NCI-H187 treated with DMSO at 0.1 percent for 48 hours (cell line): ENCODE measurements at places on chromosomes 16 and 17.
A peak's percentile ranks its signal among the peaks of the same experiment; 100 is the strongest.

- DNase-seq, result no peak
These were observed 5.7 kb upstream of the FTSJ3 start for GRCh38 chr17:63833026-63833740.

- DNase-seq, result no peak
These were observed 26.3 kb downstream of the AARSD1 start for GRCh38 chr17:42937712-42938596.

DNA sequence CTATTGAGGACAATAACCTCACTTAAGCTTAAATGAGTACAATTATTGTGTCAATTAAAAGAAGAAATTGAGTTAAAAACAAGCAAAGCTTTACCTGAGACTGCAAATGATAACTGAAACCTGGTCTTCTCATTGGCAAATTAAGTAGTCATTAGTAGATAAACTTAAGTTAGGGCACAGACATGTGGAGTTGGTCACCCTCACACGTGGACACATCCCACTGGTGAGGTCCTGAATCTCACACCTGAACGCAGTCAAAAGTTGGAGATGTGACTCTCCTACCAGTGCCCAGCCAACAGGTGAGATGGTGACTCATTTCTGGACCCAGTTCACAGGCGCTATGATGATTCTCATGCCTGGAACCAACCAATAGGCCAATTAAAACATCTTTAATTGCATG lies 311.6 kb downstream of the FOXL1 start:
- DNase-seq, result no peak

GRCh38 chr16:78528265-78528664 lies 428.8 kb downstream of the WWOX start:
- no peak for DNase-seq

GRCh38 chr17:69574257-69575197 lies 160.0 kb downstream of the MAP2K6 start:
- DNase-seq, result no peak

- DNase-seq, result no peak
These were observed 12.5 kb downstream of the TOM1L2 start for GRCh38 chr17:17959520-17960361.

DNA sequence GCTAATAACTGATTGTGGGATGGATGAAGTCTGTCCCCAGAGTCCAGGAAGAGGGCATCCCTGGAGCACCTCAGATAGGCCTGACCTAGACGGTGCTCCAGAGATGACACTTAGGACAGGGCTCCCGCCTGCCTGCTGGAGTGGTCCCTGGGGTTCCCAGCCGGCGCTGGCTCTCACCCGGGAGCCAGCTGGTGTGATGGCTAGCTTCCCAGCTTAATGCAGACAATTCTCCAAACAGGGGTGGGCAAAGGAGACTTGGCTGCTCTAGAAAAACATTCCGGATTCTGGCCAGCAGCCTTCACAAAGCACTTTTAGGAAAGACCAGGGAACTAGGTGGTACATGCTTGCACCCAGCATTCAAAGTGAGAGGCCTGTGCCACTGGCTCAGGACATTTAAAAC lies 18.6 kb downstream of the ACE start:
- no peak for DNase-seq

- DNase-seq, result no peak
These were observed 5.7 kb downstream of the CTRB1 start for GRCh38 chr16:75224306-75225082.

GRCh38 chr16:82999711-83000110 lies 372.9 kb downstream of the CDH13 start:
- DNase-seq, result no peak

DNA sequence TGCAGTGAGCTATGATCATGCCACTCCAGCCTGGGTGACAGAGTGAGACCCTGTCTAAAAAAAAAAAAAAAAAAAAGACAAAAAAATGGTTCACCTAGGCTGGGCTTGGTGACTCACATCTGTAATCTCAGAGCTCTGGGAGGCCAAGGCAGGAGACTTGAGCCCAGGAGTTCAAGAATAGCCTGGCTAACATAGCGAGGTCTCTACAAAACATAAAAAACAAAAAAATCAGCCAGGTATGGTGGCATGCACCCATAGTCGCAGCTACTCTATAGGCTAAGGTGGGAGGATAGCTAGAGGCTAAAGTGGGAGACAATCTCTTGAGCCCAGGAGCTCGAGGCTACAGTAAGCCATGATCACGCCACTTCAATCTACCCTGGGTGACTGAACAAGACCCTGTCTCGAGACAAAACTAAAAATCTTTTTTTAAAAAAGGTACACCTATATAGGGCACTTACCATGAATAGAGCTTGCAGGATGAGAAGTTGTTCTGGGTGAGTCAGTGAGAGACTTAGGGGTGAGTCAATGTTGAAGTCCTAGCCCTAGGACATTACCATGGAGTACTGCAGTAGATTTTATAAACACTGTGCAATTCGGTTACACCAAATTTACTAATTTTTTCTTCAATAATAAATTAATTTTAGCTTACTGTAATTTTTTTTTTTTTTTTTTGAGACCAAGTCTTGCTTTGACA lies 19.0 kb downstream of the USP32 start:
- DNase-seq, result no peak

- DNase-seq, result no peak
These were observed 4.6 kb downstream of the GFOD2 start for GRCh38 chr16:67714522-67714921.

DNA sequence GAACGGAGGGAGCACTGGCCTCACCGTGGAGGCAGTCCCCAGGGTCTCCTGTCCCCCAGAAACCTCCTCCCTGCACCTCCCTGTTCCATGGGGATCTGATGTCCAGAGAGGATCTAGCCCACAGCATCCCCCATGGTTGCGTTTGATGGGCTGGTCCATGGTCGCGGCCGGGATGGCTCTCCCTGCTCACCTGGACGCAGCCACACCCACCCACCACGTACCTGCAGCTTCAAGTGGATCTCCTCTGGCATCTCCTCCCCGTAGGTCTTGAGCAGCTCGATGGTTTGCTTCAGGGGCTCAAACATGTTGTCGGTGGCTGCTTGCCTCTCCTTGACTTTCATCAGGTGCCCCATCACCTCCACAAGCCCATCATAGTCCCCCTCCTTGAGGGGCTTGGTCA lies 47.9 kb downstream of the DNAH17 start:
- DNase-seq, result no peak

DNA sequence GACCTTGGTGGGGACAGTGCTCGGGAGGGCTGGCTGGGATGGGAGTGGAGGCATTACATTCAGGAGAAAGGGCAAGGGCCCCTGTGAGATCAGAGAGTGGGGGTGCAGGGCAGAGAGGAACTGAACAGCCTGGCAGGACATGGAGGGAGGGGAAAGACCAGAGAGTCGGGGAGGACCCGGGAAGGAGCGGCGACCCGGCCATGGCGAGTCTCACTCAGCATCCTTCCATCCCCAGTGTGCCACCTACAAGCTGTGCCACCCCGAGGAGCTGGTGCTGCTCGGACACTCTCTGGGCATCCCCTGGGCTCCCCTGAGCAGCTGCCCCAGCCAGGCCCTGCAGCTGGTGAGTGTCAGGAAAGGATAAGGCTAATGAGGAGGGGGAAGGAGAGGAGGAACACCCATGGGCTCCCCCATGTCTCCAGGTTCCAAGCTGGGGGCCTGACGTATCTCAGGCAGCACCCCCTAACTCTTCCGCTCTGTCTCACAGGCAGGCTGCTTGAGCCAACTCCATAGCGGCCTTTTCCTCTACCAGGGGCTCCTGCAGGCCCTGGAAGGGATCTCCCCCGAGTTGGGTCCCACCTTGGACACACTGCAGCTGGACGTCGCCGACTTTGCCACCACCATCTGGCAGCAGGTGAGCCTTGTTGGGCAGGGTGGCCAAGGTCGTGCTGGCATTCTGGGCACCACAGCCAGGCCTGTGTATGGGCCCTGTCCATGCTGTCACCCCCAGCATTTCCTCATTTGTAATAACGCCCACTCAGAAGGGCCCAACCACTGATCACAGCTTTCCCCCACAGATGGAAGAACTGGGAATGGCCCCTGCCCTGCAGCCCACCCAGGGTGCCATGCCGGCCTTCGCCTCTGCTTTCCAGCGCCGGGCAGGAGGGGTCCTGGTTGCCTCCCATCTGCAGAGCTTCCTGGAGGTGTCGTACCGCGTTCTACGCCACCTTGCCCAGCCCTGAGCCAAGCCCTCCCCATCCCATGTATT lies 1.1 kb downstream of the CSF3 start:
- no peak for DNase-seq

GRCh38 chr17:4987767-4988567 lies 492 bp upstream of the CAMTA2 start:
- DNase-seq, result no peak

DNA sequence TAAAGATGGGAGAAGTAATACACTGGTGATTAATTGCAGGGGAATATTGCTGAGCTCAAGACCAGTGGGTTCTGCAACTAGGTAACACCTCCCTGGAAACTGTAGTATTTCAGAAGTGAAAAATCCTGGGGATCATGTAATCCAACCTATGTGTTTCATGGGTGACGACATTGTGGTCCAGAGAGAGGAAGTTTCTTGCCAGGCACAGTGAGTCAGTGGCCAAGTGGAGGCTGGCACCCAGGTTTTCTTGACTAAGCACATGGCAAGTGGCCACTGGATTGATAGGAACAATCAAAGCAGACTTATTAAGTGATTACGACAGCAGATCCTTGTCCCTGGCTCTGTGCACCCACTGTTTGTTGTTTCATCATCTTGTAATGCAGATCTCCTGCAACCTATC lies 14.6 kb upstream of the CIITA start:
- no peak for DNase-seq

DNA sequence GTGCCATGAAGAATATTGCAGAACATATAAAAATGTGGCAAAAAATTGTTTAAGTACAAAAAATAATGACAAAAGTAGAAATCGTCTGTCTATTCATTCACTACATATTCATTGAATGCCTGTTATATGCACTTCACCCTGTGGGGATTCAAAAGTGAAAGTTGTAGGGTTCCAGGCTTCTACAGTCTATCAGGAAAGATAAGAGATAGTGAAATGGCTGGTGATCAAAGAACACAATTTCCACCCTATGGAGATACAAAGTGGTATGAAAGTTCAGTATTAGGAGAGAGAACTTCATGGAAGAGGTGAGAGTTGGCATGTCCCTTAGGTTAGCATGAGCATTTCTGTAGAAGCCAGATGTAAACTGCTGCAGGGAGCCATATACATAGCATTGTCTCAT lies 127.0 kb upstream of the PMFBP1 start:
- no peak for DNase-seq

DNA sequence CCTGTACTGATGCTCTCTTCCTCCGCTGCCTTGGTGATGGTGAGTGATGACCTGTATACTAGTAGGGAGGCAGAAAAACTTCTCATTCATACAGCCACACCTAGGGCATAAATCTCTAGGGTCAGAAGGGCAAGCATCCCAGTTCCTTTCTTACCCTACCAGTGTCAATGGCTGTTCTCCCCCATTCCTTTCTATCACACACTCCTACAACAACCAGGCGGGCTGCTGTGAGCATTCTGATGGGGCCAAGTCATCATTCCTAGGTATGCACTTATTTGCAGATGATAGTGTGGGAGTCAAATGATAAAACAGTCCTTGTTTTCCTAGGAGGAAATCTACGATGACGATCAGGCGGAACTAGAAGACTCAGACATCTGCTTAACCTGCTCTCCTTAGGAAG lies 14.0 kb upstream of the SLC6A4 start:
- no peak for DNase-seq

GRCh38 chr17:43857957-43858600 lies 11.1 kb downstream of the CD300LG start:
- DNase-seq, result no peak

GRCh38 chr16:21211486-21211885 lies at the start of gene ZP2:
Gene ZP2, minus strand, starts transcription at chr16:21211574. Its CDS starts 27 bp downstream, at chr16:21211547.
- DNase-seq, result no peak

- no peak for DNase-seq
These were observed 16.9 kb upstream of the CYTH1 start for GRCh38 chr17:78798695-78799559.

DNA sequence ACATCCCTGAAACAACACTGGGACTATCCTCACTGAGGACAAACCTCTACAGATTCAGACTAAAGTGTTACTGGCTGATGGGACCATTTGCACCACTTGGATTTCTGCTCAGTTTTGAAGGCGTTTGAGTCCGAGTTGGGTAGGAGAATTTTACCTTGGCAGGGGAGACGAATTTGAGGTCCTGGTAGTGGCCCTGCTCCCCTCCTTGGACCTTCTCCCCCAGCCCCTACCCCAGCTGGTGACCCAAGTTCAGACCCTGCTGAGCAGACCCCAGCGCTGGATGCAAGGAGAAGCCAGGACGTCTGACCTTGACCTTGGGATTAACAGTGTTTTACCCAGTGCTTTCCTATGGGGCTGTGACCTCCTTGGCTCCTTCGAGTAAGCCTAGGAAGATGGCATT lies 13.6 kb downstream of the CACNG5 start:
- DNase-seq, result no peak

- no peak for DNase-seq
These were observed 1.6 kb downstream of the GALNS start for GRCh38 chr16:88855176-88855575.

- no peak for DNase-seq
These were observed 157.7 kb downstream of the CDH11 start for GRCh38 chr16:64964126-64964540.

DNA sequence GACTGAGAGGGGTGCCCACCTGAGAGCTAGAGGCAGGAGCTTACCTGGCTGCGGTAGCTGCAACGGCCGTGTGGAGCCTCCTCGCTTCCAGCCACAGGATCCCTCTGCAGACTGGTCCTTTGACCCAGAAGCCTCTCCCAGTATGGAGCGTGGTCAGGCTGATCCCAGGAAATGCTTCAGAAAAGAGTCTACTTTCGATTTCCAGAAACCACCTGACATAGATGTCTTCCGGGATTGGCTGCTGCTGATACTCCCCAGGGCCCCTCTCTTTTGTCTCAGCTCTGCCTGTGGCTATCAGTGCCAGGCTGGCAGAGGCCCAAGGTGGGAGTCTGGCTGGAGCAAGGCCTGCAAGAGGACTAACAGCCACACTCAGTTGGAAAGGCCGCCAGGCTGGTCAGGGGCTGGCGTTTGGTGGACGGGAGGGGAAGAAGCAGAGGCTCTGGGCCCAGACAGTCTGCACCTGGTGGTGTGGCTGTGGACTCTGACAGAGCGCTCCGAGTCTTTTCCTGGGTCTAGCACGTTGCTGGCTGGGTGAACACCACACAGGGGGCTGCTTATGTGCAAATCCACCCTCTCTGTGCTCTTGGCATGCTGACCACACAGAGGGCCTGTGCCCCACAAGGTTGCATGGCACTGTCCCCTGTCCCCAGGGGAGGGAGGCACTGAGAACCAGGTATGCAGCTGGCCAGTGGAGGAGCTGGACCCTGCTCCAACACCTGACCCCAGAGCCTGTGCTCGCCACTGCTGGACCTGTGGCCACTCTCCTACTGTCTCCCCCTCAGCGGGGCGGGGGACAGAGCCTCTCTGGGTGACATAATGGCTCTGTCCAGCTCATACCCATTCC lies at the start of gene LGALS3BP:
TSS of gene LGALS3BP (minus strand) at position 144 of the 844 bp plus-strand sequence. CDS start 2,732 bp downstream, outside the sequence.
- DNase-seq, result peak; percentile 86

GRCh38 chr17:78940708-78941107 lies 15.5 kb upstream of the TIMP2 start:
- no peak for DNase-seq
